Trophoblast cell (in vitro differentiated cells and primary cell): ENCODE measurements at places on chromosomes 2 and 18.

GRCh38 chr2:223541546-223541945 is 60.6 kb downstream of the SCG2 start:
- no peak for DNase-seq
- H3K4me1 ChIP-seq, result peaks cover 7% of the 10 kb centered on the region
- H3K27me3 ChIP-seq, result no peaks in the 10 kb centered on the region
- H3K4me3 ChIP-seq, result no peak overlapping the region
- no peaks in the 10 kb centered on the region for H3K36me3 ChIP-seq

DNA sequence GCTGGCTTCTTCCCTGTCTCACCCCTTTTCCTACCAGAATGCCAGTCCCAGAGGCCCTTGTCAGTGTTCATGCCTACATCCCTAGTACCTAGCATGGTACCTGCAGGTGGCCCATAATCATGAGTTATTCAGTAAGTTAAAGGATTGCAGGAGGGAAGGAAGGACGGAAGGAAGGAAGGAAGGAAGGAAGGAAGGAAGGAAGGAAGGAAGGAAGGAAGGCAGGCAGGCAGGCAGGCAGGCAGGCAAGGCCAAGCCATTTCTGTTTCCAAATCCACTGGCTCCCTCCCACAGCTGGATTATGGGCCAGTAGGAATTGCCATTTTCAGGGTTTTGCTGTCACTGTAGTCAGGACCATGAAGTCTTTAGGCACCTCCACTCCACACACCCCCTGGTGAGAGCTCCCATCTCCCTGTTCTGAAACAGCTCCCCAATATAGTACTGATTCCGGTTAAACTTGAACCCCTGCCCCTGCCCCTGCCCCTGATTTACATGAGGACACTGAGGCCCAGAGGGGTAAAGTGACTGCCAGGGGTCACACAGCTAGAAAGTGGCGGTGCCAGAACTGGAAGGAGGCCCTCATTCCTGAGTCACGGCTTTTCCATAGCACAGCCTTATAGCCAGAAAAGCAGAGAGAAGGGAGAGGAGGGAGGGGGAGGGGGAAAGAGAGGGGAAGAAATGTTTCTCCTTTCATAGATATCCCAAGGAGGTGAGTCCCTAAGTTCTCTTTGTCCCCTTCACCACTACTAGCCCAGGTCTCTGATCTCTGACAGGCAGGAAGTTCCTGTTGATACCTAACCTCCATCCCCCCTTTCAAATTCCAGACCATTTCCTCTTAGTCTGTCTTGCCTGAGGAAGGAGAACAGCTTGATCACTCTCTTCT is 12.2 kb upstream of the TNS1 start:
- H3K27me3 ChIP-seq, result peaks cover 16% of the 10 kb centered on the region
- H3K4me1 ChIP-seq, result no peaks in the 10 kb centered on the region

DNA sequence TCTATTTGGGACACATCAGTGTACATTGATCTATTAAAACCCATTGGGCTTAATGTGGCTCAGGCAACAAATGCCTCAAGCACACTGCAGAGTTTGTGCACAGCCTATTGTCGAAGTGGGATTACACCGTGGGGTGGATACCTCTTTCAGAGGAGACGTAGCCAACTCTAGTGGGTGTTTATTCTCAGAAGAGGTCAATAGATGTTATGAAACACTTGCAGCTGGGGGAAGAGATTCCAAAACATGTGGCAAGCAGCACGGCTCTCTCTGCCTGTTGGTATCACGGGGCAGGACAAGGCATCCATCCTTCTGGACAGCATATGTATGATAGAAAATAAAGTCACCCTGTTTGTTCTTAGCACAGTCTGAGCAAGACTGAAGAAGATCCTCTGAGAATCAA is 121.4 kb upstream of the COPS8 start:
- no peaks in the 10 kb centered on the region for H3K36me3 ChIP-seq
- DNase-seq, result no peak
- H3K27ac ChIP-seq, result no peak overlapping the region
- no peak overlapping the region for H3K4me3 ChIP-seq
- H3K27me3 ChIP-seq, result no peaks in the 10 kb centered on the region

- no peak for DNase-seq
- H3K4me1 ChIP-seq, result no peaks in the 10 kb centered on the region
- no peaks in the 10 kb centered on the region for H3K36me3 ChIP-seq
Observed at GRCh38 chr2:45583977-45584376, 27.1 kb downstream of the SRBD1 start.

GRCh38 chr2:101879466-101879865 is 112.3 kb upstream of the IL1R2 start:
- no peaks in the 10 kb centered on the region for H3K27me3 ChIP-seq
- H3K4me1 ChIP-seq, result no peaks in the 10 kb centered on the region
- no peak for DNase-seq
- H3K36me3 ChIP-seq, result peaks cover 33% of the 10 kb centered on the region
